ENCODE measurements at places on chromosomes 13 and 19.

DNA sequence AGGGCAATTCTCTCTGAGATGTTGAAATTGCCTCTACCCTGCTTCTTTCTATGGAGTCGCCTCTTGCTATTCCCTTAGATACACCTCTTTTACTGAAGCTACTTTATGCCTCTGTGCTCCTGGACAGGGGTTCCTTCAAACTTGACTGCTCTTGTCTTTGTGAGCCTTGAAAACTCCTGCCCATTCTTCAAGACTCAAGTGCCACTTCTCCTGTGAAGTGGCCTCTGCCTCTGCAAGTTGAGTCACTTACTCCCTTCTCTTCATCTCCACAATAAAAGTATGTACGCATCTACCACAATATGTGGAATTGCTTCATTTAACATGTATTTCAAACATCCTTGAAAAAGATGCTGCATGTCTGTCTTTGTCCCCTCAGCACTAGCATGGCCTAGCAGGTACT, 66.0 kb upstream of the TPP2 start:
- no peak for DNase-seq

GRCh38 chr13:20901668-20902437, 693 bp downstream of the XPO4 start:
- DNase-seq = no peak

DNA sequence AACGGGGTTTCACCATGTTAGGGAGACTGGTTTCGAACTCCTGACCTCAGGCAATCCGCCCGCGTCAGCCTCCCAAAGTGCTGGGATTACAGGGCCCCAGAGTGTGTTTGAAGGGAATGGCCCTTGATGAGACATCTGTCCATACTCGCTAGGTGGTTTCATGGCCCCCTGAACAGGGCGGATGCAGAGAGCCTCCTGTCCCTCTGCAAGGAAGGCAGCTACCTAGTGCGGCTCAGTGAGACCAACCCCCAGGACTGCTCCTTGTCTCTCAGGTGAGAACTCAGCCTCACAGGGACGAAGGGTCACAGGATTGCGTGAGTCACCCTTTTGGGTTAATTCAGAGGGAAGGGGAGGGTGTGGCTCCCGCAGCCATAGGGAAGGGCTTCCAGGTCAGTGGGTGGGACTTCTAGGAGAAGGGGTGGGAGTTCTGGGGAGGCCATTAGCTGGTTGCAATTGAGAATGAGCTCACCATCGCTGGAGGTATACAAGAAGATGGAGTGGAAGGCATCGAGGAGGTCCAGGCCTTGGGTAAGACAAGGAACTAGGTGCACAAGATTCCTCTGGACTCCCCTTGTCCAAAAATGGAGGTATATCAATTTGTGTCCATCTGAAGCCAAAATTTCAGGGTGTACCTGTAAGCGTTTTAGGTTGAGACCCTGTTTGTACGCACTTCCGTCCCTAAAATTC, 9.2 kb downstream of the SHD start:
- no peak for DNase-seq

- no peak for DNase-seq
These were observed 16.0 kb downstream of the CSNK1G2 start for GRCh38 chr19:1956868-1957492.

- DNase-seq = no peak
These were observed 124.7 kb downstream of the RBM26 start for GRCh38 chr13:79281339-79281747.

- no peak for DNase-seq
These were observed 10.1 kb upstream of the ZNF835 start for GRCh38 chr19:56681702-56682101.

GRCh38 chr13:44879452-44880058, 109.7 kb downstream of the NUFIP1 start:
- DNase-seq = no peak

DNA sequence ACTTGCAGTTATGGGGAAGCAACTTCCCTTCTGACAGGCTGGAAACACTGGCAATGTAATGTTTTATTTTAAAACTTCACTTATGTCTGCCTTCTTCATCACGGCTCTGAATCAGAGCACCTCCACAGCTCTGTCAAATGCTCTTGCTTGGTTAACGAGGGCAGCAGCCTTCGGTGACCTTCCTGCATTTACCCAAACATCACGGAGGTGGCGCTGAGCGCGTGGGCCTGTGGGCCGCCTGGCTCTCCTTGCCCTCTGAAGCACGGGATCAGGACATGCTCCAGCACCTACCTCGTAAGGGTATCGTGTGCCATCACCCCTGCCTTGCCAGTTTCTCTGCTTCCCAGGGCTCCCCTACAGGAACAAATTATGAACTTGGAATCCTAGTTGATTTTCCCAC, 310.0 kb downstream of the TEX29 start:
- DNase-seq = no peak
